ENCODE measurements at places on chromosomes 16 and 17.

- peak; percentile 91 for DNase-seq
Measured at GRCh38 chr17:75524970-75525805, at the start of gene LLGL2. LLGL2 (plus strand) TSS chr17:75525697; CDS start chr17:75543427, 17,730 bp downstream.

DNA sequence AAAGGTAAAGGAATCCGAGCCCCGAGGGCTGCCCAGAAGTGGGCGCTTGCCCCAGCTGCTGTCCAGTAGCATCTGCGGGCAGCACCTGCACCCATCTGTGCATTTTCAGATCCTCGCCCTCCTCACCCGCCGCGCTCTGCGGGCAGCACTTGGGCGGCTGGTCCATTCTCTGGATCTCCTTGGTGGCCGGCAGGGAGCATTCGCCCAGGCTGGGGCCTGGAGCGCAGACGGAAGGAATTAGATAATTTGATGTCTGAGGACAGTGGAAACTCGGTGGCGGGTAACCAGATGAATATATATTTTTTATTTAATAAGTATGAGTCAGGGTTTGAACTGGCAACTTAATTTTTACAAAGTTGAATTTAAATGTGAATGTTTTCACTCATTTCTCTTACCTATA is 88.5 kb downstream of the NPIPB11 start:
- DNase-seq, result no peak

- DNase-seq, result no peak
Measured at GRCh38 chr16:54169112-54169511, 117.5 kb downstream of the IRX3 start.

DNA sequence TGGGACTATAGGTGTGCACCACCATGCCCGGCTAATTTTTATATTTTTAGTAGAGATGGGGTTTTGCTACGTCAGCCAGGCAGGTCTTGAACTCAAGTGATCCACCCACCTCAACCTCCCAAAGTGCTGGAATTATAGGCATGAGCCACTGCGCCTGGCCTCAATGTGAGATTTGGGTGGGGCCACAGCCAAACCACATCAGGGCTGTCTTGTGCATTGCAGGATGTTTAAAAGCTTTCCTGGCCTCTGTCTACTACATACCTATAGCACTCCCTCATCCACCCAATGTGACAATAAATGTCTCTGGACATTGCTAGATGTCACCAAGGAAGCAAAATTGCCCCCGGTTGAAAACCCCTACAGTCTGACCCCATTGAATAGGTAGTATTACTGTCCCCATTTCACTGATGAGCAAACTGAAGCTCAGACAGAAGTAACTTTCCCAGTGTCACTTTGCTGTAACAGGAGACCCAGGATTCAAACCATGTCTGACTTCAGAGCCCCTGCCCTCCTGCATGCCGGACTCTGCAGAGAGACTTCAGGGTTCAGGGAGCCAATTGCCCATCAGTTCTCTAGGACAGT is 3.6 kb upstream of the MAP3K14 start:
- DNase-seq, result no peak

DNA sequence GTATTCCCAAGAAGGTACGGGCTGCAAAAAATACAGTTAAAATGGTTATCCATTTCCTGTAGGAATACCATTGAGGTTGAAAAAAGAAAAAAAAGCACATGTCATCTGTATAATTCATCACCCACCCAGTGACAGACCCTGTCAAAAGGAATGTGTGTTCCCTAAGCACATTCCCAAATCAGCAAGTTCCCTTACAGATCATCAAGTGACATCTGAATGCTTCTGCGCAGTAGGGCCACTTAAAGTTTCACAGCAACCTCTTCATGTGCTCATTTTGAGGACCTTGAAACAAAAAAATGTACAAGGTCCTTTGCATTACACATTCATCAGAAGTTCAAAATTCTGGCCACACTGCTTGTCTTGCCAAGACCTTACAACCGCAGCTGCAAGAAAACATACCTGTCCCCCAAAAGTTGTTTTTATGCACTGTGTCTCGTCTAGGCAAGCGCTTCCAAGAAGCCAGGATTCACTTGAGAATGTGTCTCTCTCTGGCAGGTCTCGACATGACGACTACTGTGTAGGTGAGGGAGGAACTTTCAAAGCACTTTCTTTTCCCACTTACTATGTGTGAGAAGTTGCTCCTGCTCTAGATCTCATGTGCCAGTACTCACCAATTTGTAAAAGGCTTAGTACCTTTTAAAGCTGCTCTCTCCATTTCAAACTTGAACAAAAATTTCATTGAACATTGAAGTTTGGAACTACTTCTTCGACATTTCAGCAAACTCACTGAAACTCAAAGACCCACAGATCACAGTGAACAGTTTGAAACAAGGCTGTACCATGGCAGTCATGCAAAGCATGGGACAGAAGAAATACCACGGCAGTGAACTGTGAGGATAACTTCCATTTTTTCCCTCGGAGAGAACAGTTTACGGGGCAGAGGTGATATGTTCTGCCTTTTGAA is 4.3 kb upstream of the POLG2 start:
- peak; percentile 21 for DNase-seq

Measured in ACHN (cell line).